ENCODE measurements at places on chromosomes 5 and 9.
A peak's percentile ranks its signal among the peaks of the same experiment; 100 is the strongest.

DNA sequence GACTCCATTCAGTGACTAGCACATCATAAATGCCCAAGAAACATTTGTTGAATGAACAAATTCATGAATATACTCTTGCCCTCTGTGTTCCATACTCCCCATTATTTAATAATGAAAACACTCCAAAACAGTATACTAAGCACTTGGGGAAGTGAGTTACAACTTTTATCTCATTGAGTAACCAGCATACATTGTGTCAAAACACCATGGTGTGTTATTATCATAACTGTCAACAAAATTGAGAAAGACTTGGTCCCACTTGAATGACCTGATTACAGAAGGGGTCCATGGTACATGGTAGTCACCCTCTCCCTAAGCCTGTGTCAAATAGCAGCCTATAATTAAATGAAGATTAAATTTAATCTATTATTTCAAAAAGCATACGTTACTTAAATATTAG, 16.2 kb downstream of the ANKH start:
- DNase-seq, result no peak

- DNase-seq, result no peak
Observed at GRCh38 chr9:97766092-97766491, 69.0 kb upstream of the XPA start.

GRCh38 chr5:59992206-59992605, 98.7 kb upstream of the PDE4D start:
- DNase-seq, result no peak

GRCh38 chr5:158303275-158303674, 444.3 kb upstream of the CLINT1 start:
- DNase-seq, result no peak

DNA sequence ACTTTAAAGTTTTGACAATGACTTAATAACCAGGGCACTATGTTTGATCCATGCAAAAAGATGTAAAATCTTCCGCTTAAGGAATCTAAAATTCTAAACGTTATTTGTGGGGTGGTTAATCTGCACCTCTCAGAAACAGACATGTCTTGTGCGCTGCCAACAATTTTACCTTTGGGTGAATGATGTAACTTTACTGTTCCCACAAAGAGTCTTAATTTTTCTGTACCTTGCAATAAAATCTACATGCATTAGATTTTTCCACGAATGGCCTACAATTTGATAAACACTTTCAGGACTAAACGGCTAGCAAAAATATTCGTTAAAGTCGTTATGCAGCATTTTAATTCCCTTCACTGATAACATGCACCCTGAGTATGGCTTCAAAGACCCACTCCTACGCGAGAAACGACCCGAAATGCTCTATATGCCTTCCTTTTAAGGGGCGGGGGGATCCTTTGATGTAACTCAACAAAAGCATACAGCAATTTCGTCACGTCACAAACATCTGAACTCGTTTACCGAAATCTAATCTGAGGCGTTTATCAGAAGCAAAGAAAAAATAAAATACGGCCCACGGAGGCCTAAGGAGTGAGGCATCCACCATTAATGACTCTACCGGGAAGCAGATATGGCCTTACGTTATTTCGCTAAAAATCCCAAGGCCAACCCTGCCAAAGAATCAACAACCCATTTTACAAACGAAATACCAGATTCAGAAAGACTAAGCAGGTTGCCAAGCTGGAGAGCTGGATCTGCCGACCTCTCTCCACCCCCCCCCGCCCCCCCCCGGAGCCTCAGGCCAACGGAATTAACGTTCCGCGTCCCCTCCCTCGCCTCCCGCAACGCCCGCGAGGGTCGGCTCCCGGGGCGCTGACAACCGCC, 621 bp downstream of the AK6 start:
- peak; percentile 58 for DNase-seq

DNA sequence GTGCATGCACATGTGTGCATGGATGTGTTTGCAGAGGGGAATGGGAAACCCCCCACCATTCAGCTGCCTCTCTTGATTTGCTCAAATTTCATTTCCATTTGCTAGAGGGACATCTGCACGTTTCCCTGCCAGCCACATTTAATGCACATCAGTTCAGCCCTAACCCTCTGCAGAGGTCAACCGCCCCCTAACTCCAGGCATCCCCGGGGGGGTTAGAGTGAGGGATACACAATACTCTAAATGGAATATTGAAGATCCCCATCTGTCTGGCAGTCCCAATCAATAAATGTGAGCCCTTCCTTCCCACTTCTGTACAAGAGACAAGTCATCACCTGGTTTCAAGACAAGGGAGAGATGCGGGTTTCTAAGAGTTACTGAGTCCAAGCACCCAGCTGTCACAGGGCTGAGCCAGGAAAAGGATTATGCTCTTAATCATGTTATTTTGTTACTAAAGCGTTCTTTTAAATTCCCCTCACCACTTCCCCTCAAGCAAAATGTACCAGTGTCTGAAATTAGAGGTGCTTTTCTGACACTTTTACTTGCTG, 134.1 kb downstream of the SEMA6A start:
- no peak for DNase-seq

- DNase-seq, result peak; percentile 45
Observed at GRCh38 chr5:34001241-34001841, 6.5 kb downstream of the AMACR start.

- peak; percentile 29 for DNase-seq
Observed at GRCh38 chr5:171629628-171630349, 155.8 kb upstream of the SMIM23 start.

DNA sequence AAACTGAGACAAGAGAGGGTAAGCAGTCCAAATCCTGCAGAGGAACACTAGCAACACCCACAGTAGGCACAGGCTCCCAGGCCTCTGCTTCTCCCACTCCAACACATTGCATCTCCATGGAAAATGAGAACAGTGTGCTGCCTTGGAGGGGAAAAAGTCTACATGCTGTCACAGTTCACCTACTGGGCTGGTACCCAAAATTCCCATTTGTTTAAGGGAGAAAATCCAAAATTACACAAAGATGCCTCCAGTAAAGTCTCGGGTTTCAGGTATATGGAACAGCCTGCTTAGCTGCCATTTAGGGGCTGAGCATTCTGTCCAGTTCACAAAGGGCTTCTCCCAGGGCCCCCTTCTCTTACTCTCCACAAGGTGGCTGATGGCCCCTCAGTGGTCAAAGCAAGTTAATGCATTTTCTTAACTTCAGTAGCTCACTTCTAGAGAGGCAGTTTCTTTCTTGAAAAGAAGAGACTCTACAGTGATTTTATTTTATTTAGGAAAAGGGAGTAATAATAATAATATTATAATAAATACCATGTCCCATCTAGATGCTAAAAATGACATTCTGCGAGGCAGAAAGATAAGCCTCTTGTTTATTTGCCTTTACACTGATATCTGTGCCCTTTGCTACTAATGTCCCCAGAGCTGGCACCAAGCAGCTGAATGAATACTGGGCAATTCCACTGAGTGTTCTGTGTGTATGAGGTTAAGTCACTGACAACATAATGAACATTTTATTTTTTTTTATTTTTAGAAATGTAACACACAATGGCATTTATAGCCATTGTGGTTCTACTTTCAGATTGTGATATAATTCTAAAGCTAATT, 89.4 kb downstream of the RGS7BP start:
- DNase-seq, result no peak

DNA sequence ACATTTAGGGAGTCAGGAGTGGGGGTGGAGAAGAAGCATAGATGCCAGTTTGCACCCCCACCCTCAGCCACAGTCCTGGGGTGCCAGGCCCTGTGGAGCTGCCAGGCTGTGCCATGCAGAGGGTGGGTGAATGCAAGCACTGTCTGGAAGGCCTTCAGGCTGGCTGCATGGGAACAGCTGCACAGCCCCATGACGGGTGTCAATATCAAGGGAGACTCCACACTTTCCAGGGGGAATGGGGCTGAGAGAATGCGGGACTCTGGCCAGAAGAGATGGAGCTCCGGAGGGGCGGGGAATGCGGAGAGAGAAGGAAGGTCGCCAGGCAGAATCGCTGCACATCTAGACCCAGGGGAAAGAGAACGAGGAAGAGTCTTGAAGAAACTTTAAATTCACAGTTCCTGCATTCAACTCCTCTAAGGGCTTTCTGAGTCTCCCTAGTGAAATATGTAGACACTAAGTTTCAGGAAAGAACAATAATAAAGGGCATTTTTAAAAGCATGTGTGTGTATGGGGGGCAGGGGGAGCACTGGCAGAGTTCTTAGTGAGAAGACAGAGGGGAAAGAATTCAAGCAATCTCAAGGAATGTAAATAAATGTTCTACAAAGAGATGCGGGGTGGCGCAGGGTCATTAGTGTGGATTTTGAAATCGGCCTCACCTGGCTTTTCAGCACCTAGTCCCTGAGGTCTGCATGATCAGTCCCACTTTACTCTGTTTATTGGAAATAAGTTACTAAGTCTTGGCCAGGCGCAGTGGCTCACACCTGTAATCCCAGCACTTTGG, 59.1 kb downstream of the BOD1 start:
- no peak for DNase-seq

DNA sequence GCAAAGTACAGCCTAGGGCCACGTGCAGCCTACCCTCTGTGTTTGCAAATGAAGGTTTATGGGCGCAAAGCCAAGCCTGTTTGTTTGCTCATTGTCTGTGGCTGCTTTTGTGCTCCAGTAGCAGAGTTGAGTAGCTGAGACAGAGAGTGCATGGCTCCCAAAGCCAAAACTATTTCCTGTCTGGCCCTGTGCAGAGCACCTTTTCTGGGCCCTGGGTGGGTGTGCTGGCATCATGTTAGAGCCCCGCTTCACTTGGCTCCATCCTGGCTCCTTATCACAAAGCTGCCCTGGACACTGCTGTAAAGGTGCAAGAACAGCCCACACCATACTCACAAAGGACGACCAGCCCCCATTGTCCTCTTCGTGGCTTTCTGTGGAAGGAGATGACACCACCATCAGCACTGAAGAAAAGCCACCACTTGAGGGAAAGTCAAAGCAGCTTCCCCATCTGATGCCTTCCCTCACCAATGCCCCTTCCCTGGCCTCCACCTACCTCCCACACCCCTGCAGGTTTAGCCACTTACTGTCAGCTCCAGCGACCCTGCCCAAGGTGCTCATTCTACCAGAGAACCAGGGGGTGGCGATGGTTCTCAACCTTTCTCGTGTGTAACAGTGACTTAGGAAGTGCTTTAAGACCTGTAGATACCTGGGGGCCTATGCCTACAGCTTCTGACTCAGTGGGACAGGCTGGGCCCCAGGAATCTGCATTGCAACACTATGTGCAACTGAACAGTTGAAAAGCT, 23.4 kb downstream of the LCP2 start:
- DNase-seq, result no peak

- peak; percentile 49 for DNase-seq
Observed at GRCh38 chr9:127628758-127629467, 16.8 kb downstream of the STXBP1 start.

DNA sequence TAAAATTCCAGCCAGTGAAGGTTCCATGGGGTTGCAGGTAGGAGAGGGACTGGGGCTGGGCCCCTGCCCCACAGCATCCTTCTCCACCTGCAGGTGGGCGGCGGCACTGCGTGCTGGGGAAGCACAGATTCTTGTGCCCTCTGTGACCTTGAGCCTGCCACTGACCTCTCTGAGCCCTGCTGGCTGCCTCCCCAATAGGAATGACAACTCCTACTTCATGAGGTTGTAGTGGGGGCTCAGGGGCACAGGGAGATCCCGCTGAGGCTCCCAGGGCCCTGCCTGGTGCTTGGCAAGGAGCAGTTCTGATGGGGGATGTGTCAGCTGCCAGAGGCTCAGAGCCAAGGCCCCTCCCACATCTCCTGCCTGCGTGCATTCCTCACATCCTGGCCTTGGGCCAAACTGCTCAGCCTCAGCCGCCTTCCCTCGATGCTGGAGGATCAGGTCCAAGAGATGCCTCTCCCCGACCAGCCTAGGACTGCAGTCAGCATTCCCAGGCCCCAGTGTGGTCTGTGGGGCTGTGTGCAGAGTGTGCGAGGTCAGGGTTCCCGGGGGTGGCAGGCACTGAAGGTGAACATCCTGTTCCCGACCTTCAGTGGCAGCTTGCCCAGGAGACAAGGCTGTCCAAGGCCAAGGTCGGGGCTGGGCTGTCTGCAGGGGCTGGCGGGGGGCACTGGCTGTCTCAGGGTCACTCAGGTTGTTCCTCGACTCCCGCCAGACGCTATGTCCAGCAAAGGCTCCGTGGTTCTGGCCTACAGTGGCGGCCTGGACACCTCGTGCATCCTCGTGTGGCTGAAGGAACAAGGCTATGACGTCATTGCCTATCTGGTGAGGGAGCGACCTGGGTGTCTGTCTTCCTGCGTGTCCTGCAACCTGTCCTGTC, 7.0 kb downstream of the ASS1 start:
- DNase-seq, result peak; percentile 94

GRCh38 chr9:89993678-89994630, 389.1 kb downstream of the GADD45G start:
- peak; percentile 16 for DNase-seq

DNA sequence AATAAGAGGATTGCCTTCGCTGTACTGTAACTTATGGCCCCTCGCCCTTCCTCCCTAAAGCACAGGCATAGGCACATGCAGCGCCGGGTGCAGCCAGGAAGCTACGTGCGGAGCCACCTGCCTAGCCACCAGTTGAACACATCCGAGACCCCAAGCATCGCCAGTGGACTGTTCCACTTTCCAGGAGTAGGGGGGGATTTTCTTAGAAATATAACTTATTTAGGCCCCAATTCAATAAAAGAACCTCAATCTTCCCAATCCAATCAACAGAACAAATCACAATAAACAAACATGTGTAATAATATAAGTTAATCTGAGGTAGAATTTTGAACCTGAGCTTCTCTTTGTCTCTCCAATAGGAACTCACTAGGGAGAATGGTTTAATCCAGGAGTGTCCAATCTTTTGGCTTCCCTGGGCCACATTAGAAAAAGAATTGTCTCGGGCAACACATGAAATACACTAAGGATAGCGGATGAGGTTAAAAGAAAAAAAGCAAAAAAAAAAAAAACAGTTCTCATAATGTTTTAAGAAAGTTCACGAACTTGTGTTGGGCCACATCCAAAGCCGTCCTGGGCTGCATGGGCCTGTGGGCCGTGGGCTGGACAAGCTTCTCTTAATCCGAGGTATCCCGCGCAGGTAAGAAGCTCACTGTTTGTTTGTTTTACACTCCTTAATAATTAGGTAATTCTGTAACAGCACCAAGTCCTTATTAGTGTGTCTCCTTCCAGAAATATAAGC, 22.0 kb upstream of the NIPBL start:
- DNase-seq, result no peak

GRCh38 chr5:106127985-106128384, 1542.8 kb downstream of the EFNA5 start:
- no peak for DNase-seq

DNA sequence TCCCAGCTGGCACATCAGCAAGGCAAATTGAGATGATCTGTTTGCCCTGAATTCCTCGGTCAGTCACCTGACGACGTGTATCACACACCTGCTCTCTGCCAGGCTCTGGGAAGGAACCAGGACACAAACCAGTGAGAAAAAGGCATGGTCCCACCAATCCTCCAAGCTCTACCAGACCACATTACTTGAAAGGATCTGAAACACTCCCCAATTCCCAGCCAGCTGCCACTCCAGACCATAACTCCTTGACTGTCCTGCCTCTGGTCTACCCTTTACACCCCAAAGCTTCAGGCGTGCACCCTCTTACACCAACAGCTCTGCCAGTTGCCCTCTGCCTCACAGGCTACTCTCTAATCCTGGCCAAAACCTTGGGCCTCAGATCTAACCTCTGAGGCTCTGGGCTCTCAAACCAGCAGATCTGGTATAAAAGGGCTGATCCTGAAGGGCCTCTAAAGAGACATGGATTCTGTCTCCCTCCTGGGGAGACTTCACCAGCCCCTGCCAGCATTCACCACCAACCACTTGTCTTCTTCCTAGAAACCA, 6.8 kb downstream of the MGAT1 start:
- DNase-seq, result no peak

All from amniotic epithelial cell (primary cell).